ENCODE measurements at places on chromosomes 1 and 21. TPM values are rescaled to one million over a fixed set of nuclear protein-coding genes. Genes with fewer than 3 reads are reported as not detected.

Gene NECTIN4
- total RNA-seq: 7.0 TPM

GRCh38 chr1:44031252-44032169 lies at the start of gene SLC6A9:
SLC6A9 (minus strand) TSS chr1:44031462; CDS start chr1:44024277, 7,185 bp downstream.
- H3K27ac ChIP-seq: peak within 1 kb of the TSS; percentile 84
- no peaks in the 10 kb centered on the region for H3K36me3 ChIP-seq

DNA sequence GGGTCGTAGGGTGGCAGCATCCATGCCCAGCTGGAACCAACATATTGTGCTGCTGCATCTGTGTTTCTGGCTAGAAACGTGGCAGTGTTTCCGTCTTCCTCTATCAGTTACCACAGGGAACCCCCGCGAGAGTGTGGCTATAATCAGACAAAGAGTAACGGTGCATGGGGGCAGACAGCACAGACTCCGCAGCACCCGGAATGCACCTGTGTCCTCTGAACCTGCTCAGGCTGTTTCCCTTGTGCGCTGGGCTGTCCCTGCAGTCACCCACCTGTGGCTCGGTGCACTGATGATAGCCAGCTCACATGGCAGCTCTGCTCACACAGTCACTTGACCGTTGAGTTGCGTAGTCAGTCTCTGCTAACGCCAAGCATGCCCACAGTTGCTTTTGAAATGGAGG lies 11.4 kb upstream of the PCBP3 start:
- no peaks in the 10 kb centered on the region for H3K4me1 ChIP-seq
- no peaks in the 10 kb centered on the region for H3K36me3 ChIP-seq
- H3K4me3 ChIP-seq: no peak overlapping the region
- no peak for DNase-seq
- H3K27me3 ChIP-seq: no peaks in the 10 kb centered on the region

GRCh38 chr1:26788515-26788785 lies 700 bp downstream of the PIGV start:
- H3K4me1 ChIP-seq: peaks cover 29% of the 10 kb centered on the region
- no peaks in the 10 kb centered on the region for H3K36me3 ChIP-seq
- H3K4me3 ChIP-seq: peak overlapping the region; percentile 41
- peak overlapping the region; percentile 99 for H3K27ac ChIP-seq

Gene ATP1A2
- total RNA-seq: 4.7 TPM

- peak overlapping the region; percentile 99 for H3K27ac ChIP-seq
- DNase-seq: no peak
- H3K4me1 ChIP-seq: peaks cover 41% of the 10 kb centered on the region
- no peaks in the 10 kb centered on the region for H3K27me3 ChIP-seq
- no peaks in the 10 kb centered on the region for H3K36me3 ChIP-seq
- no peak overlapping the region for H3K4me3 ChIP-seq
These were observed 56.5 kb downstream of the TOMM20 start for GRCh38 chr1:235072096-235072495.

- H3K36me3 ChIP-seq: no peaks in the 10 kb centered on the region
- H3K4me3 ChIP-seq: no peak overlapping the region
- peaks cover 50% of the 10 kb centered on the region for H3K4me1 ChIP-seq
These were observed 83.9 kb downstream of the BCAR3 start for GRCh38 chr1:93597709-93598108.

- H3K27me3 ChIP-seq: no peaks in the 10 kb centered on the region
- no peaks in the 10 kb centered on the region for H3K36me3 ChIP-seq
- H3K4me1 ChIP-seq: no peaks in the 10 kb centered on the region
- no peak overlapping the region for H3K27ac ChIP-seq
These were observed 74.2 kb downstream of the GABPA start for GRCh38 chr21:25809013-25809412.

Gene OR10J1
- not detected for total RNA-seq

Gene FCRL5
- not detected for total RNA-seq

GRCh38 chr1:51733793-51734522 lies 117.1 kb downstream of the OSBPL9 start:
- no peak overlapping the region for H3K4me3 ChIP-seq
- H3K27ac ChIP-seq: peak overlapping the region; percentile 43
- H3K4me1 ChIP-seq: peaks cover 35% of the 10 kb centered on the region
- no peaks in the 10 kb centered on the region for H3K27me3 ChIP-seq

DNA sequence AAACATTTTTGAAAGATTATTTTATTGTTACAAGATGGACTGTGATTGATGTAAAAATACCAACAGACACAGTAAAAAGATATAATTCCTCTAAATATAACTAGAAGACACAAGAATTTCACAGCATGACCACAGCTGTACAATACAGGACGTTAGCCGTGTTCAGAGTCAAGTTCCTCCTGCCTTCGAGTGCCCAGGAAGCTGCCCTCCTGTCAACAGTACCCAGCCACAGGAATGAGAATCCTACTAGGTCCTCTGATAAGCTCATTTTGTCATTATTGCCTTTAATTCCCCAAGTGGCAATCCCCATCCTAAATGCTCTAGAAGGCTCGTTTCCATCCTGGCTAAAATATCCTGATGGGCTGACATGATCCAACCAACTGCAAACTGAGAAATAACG lies 16.4 kb upstream of the CAPN2 start:
- no peak overlapping the region for H3K27ac ChIP-seq
- no peak for DNase-seq
- H3K27me3 ChIP-seq: no peaks in the 10 kb centered on the region
- no peaks in the 10 kb centered on the region for H3K36me3 ChIP-seq

GRCh38 chr1:94697839-94698238 lies 122.3 kb upstream of the SLC44A3 start:
- no peaks in the 10 kb centered on the region for H3K36me3 ChIP-seq
- no peak overlapping the region for H3K4me3 ChIP-seq
- H3K27ac ChIP-seq: peak overlapping the region; percentile 96
- peak; percentile 41 for DNase-seq
- H3K27me3 ChIP-seq: no peaks in the 10 kb centered on the region

Gene CHRM3
- 5.5 TPM for total RNA-seq

GRCh38 chr1:53463961-53464899 lies 5.0 kb downstream of the DMRTB1 start:
- no peak for DNase-seq
- H3K4me3 ChIP-seq: no peak overlapping the region
- no peaks in the 10 kb centered on the region for H3K27me3 ChIP-seq
- H3K36me3 ChIP-seq: no peaks in the 10 kb centered on the region

- no peaks in the 10 kb centered on the region for H3K27me3 ChIP-seq
- no peak overlapping the region for H3K4me3 ChIP-seq
- no peaks in the 10 kb centered on the region for H3K4me1 ChIP-seq
- peak; percentile 36 for DNase-seq
These were observed 43.7 kb downstream of the KIF21B start for GRCh38 chr1:200979574-200980451.

- H3K27ac ChIP-seq: peak overlapping the region; percentile 15
- H3K4me3 ChIP-seq: no peak overlapping the region
These were observed 83.2 kb upstream of the PAPPA2 start for GRCh38 chr1:176379626-176380339.

GRCh38 chr1:43368646-43369020 lies 822 bp upstream of the ELOVL1 start:
- H3K27me3 ChIP-seq: no peaks in the 10 kb centered on the region
- H3K36me3 ChIP-seq: no peaks in the 10 kb centered on the region
- H3K4me1 ChIP-seq: peaks cover 14% of the 10 kb centered on the region

GRCh38 chr1:151372058-151372934 lies at the start of gene SELENBP1:
SELENBP1 (minus strand) TSS chr1:151372705; CDS start chr1:151372641, 64 bp downstream.
- peak within 1 kb of the TSS; percentile 29 for H3K4me3 ChIP-seq
- DNase-seq: peak; percentile 91

Gene YARS1
- total RNA-seq: 104 TPM

Data from hepatocyte (in vitro differentiated cells).